OCI-M1 (cell line): ENCODE measurements at places on chromosomes 4 and X.

GRCh38 chrX:30812326-30812725 is 76.7 kb downstream of the TAB3 start:
- DNase-seq, result peak; percentile 10

GRCh38 chr4:139126898-139127297 is 50.1 kb downstream of the ELF2 start:
- DNase-seq, result no peak

- no peak for DNase-seq
Observed at GRCh38 chr4:55343887-55344286, 2.2 kb upstream of the SRD5A3 start.

GRCh38 chr4:3304831-3305609 is 12.2 kb downstream of the RGS12 start:
- no peak for DNase-seq

- no peak for DNase-seq
Observed at GRCh38 chr4:59024257-59024656, 1914.1 kb upstream of the IGFBP7 start.

GRCh38 chrX:96929036-96929435 is 45.3 kb downstream of the RPA4 start:
- no peak for DNase-seq

DNA sequence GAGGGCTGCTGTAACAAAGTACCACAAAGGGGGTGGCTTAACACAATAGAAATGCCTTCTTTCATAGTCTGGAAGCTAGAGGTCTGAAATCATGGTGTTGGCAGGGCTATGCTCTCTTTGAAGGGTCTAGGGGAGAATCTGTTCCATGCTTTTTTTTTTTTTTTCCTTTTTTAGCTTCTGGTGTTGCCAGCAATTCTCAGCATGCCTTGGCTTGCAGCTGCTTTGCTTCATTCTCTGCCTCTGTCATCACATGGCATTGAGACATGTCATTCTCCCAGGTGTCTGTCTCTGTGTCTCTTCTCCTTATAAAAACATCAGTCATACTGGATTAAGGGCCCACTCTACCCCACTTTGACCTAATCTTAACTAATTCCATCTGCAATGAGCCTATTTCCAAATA is 78.6 kb upstream of the BOD1L1 start:
- DNase-seq, result no peak

DNA sequence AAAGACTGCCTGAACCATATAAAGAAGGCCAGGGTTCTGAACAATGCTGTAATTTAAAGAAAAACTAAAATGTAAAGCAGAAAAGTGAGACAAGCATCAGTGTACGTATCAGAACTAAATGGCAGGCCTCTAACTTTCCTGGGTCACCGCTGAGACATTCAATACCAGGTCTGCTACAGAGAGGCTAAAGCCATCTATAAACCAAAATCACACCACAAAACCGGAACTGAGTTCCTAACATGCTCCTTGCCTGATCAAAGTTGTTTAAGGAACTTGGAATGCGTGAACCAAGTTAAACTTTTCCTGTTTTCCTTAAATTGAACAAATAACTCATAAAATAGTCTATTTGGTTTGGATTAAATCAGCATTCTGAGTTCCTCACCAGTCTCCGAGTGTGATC is 55.3 kb upstream of the TECRL start:
- no peak for DNase-seq

GRCh38 chrX:68692651-68693050 is 45.2 kb downstream of the STARD8 start:
- DNase-seq, result no peak

- DNase-seq, result no peak
Observed at GRCh38 chrX:12657433-12657832, 133.8 kb upstream of the PRPS2 start.

GRCh38 chrX:79133904-79134303 is 10.6 kb upstream of the GPR174 start:
- no peak for DNase-seq

DNA sequence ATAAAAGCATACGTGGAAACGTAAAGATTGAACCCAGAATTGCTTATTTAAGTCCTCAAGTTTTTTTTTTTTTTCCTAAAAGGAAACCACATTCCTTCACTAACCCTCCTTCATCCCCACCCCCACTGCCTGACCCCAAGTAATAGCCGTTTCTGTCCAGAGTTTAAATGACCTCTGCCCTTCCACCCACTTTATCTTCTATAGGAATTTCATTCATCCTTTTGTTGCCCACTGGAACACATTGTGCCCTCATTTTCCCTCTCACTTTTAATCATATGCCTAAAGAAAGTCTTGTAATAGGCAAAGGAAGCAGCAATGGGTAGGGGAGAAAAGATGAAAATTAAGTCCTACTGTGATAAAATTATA is 62.7 kb downstream of the SH3RF1 start:
- no peak for DNase-seq

DNA sequence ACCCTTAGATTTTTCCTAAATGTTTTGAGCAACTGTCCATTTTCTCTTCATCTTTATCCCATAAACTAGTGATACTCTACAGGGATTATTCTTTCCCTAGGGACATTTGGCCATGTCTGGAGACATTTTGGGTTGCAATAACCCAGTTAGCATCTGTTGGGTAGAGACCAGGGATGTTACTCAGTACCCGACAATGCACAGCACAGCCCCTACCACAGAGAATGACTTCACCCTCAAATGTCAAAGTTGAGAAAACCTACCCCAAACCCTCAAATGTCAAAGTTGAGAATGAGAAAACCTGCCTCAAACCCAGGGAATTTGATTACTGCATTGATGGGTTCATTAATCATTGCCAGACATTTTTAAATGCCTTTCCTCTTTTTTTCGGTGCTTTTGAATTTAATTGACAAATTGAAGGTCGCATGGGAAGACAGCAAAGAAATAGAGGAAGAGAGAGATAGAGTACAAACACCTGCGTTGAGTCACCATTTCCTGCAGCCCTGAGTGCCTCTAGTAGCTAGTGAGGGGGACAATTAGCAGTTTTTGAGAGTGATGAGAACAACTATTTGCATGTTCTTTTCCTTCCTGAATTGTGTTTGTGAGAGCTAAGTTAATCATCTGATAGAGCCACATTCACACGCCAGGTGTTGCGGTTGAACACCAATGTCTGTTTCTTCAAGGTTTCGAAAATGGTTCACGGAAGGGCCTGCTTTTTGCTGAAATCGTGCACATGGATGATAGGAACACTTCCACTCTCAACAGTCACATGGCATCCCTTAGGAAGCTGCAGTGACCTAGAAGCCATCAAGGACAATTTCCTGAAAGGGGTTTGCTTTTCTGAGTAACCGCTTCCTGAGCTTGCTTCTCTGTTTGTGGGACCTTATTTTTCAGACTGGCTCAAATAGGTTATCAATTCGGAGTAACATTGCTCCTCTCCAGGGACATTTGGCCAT is 203.9 kb upstream of the VCX3A start:
- DNase-seq, result no peak

DNA sequence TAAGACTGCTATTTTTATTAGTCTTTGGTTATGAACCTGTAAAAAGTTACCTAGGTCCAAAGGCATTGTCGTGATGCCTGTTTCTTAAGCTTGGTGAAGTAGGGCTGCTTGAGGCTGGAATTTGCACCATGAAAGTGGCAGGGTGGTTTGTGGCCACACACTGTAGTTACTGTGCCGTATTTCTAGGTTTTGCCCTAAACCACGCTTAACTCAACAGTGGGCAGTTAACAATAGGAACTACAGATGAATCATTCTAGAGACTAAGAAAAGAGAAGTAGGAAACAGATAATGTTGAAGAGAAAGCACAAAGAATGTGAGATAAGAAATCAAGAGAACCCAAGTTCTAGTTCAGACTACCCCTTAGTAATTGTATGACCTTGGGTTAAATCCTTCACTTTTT is 11.5 kb downstream of the ETNPPL start:
- peak; percentile 72 for DNase-seq

DNA sequence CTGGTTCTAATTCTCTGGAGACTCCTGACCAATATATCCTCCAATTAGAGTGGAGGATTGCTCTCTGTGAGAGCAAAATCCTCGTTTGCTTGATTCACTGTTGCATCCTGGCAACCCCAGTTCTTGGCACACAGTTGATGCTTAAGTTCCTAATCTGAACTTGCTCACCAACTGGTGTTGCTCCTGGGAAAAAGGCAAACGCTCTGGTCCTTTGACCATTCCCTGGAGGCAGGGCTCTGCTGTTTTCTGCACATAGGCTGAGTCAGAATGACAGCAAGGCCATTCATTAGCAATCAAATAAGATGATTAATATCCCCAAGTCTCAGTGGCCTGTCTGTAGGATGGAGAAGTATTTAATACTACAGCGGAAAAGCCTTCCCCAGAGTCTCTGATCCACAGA is 172.7 kb upstream of the TBC1D9 start:
- DNase-seq, result no peak
